ENCODE measurements at places on chromosomes 2 and 18.

GRCh38 chr18:76730901-76731300 is 91.5 kb upstream of the ZNF236 start:
- no peak for DNase-seq

GRCh38 chr2:186590350-186590758 is 498 bp downstream of the ITGAV start:
- DNase-seq: peak; percentile 8

DNA sequence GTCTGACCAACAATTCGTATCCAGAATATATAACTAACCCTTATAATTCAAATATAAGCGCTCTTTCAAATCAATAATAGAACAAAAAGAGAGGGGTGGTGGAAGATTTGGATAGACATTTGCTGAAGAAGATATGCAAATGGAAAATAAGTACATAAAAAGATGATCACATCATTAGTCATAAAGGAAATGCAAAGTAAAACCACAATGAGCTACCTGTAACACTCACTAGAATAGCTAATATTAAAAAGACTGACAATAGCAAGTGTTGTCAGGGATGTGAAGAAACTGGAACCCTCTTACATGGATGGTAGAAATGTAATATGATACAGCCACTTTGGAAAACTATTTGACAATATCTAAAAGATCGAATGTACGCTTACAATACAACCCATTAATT is 84.9 kb upstream of the MRPS9 start:
- no peak for DNase-seq

- DNase-seq: no peak
Observed at GRCh38 chr2:37560863-37561614, 110.4 kb downstream of the CDC42EP3 start.

DNA sequence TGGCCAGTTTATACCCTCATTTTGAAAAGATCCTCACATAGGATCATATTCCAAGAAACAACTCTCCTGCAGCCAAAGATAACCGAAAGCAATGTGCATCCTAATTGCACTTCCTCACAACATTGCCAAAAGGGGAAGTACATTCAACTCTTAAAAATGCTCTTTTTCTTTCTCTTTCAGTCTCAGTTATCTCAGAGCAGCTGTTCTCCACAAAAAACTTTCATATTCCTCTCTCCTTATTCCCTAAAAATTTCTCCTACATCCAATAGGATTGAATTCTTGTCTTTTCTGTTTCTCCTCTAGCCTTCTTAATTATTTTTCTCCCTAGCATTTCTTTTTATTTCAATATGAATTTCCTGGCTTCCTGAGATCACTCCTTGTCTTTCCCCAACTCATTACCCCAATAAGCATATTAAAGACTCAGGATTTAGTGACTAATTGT is 7.4 kb upstream of the VRK2 start:
- peak; percentile 79 for DNase-seq

- DNase-seq: no peak
Observed at GRCh38 chr2:147442816-147443215, 402.0 kb upstream of the ACVR2A start.

DNA sequence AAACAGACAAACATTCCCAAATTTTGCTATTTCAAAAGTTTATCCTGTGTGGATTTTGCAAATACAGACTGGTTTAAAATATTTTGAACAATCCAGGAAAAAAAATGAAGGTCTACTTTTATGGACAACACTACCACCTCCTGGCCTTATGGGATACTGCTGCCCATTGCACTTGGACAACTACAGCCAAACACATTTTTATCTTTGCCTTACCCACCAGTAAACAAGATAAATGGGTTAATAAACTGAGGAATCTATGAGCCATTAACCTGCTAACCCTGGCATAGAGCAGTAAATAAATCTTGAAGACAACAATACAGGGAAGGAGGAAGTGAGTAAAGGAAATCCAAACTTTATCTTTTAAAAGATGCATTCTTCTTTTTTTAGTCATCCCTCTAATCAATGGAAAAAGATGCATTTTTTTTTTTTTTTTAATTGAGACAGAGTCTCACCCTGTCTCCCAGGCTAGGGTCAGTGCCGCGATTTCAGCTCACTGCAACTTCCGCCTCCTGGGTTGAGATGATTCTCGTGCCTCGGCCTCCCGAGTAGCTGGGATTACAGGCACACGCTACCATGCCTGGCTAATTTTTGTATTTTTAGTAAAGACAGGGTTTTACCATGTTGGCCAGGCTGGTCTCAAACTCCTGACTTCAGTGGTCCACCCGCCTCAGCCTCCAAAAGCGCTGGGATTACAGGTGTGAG is 2.1 kb upstream of the SPIRE1 start:
- DNase-seq: peak; percentile 19

DNA sequence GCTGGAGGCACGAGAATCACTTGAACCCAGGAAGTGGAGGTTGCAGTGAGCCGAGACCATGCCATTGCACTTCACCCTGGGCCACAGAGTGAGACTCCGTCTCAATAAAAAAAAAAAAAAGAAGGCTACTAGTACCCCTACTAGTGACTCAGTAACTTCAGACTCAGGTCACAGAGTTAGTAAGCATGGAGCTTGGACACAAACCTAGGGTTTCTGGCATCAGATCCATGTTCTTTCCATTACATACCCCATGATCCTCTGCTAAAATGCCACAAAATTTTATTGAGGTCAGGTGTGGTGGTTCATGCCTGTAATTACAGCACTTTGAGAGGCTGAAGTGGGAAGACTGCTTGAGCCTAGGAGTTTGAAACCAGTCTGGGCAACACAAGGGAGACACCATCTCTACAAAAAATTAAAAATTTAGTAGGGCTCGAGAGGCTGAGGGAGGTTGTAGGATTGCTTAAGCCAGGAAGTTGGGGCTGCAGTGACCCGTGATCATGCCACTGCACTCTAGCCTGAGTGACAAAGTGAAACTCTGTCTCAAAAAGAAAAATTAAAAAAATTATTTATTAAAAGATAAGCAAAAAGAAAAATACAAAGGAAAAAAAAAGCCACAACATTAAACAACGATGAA is 45.1 kb downstream of the DHX57 start:
- DNase-seq: peak; percentile 52

- DNase-seq: peak; percentile 90
Observed at GRCh38 chr2:158997037-158997790, 28.8 kb downstream of the TANC1 start.

DNA sequence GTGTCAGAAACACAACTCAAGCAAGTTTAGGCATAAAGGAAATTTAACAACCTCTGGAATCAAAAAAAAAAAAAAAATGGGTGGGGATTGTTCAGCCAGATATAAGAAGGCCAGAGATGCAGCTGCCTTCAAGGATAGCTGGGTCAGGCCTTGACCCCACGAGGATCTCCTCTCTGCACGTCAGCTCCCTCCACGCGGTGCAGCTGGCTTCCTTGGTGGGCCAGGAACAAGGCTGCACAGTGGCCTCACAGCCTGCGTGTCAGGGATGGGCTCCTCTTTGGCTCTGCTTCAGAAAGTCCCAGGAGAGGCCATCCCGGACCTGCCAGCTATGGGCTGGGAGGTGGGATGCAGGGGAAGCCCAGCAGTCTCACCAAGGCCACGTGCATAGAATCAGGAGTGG is 55.5 kb downstream of the TIMM21 start:
- DNase-seq: no peak

GRCh38 chr2:235564066-235564465 is 70.2 kb downstream of the AGAP1 start:
- DNase-seq: no peak

DNA sequence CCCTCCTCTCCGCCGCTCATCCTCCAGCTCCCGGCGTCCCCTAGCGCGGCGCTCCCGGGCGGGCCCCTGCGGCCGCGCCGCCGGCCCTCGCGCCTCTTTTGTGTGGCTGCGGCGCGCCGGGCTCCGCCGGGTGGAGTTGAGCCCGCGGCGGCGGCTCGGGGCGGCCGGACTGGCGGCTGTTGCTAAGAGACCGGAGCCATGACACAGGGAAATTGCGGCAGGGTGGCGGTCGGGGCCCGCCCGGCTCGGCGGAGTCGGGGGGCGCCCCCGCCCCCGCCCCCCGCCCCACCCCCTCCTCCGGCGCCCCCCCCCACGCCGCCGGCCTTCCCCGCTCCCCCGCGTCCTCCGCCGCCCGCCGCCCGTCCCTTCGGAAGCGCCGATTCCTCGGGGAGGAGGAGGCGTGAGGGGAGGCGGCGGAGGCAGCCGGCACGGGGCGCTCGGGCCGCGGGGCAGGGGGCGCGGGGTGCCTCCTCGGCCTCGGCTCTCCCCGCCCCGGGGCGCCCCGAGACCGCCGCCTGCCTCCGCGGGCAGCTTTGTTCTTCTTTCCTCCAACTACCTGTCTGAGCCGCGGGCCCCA is at the start of gene TMEM200C:
Gene TMEM200C, minus strand, starts transcription at position 224 of the 577 bp plus-strand sequence. CDS start 3,459 bp downstream, outside the sequence.
- DNase-seq: no peak

GRCh38 chr2:20744366-20745335 is 77.7 kb downstream of the GDF7 start:
- DNase-seq: no peak
